Activated T-cell treated with anti-CD3 and anti-CD28 coated beads, Interleukin-2, amount 50 U/mL, for 24 hours (primary cell): ENCODE measurements at places on chromosomes 13 and 19.

- no peak for DNase-seq
Measured at GRCh38 chr13:34349091-34349722, 531.3 kb downstream of the RFC3 start.

GRCh38 chr13:38180126-38180525 lies 169.5 kb upstream of the UFM1 start:
- no peak for DNase-seq

- DNase-seq, result no peak
Measured at GRCh38 chr19:2645826-2646225, 56.7 kb downstream of the GNG7 start.

DNA sequence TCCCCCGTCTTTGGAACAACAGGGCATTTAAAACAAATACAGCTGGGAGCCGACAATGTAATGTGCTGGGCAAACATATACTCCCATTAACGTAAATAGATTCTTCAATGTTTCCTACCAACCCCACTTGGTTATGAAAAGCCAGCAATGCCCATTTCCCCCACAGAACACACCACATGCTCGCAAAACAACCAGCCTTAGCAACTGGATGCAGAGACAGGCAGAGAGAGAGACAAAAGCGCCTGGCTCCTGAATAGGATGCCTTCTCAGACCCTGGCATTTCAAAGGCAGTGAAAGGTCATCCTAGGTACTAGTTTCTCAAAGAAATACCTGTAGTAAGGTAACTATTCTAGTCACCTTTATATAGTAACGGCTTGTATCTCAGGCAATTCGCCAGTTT lies 462.9 kb downstream of the ITGBL1 start:
- no peak for DNase-seq

GRCh38 chr19:54391589-54392061 lies 23.6 kb upstream of the TTYH1 start:
- no peak for DNase-seq

DNA sequence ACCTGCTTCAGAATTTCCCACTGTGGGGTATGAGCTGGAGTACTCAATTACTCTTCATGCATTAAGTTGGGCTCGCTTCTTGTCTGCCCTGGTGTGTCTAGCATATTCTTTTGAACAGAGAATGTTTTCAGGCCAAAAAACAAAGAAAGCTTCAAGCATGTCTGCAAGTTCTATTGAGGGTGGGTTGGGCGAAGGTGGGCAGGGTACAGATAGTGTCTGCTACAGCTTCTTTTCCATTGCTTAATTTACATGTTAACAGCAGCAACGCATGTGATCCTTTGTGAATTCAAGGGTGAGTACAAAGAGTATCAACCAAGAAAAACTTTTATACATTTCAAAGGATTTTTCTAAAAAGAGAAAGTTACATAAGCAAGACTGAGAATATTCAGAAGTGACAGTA lies 406.5 kb downstream of the IRS2 start:
- DNase-seq, result no peak

DNA sequence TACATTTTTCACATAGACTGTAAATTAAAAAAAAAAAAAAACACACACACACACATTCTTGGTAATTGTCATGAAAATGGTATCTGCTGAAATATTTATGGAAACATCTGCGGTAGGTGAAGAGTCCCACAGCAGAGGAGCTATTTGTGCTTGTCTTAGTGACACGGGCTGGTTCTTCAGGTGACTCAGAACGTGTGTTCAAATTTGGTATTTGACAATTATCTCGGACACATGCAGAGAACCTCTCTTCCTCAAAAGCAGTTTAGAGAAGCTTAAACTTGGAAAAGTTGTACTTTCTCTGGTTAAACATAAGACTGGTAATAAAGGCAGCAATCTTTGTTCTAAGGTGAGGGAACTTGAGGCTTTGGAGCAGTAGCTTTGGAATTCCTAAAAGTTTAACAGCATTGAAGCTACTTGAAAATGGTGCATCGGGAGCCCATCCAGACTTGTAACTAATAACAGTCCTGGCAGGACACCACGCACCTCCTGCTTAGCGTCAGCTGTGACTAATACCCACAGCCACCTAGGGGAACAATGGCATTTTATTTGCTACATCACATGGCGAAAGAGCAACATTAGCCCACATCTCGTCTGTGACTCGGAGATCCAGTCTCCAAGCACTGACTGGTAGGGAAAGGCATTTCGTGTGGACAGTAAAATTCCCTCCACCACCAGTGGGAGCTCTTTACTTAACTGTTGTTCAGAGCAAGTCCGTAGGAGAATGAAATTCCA lies 1505.1 kb upstream of the SLC10A2 start:
- DNase-seq, result no peak

DNA sequence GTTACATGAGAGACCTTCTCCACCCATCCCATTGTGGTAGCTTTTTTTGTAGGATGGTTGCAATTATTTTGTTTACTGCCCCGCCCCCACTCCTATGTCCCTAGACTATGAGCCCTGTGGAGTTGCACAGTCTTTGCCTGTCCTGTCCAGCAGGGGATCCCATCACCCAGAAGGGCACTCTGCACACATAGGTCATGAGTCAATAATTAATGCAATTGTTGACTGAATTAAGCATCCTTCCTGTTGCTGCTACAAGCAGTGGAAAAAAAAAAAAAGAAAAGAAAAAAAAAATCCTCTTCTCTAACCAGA lies 14.2 kb downstream of the C19orf81 start:
- no peak for DNase-seq
